ENCODE measurements at places on chromosomes 2 and 18.

GRCh38 chr2:215851696-215852095 lies 161.7 kb downstream of the MREG start:
- no peak for DNase-seq

DNA sequence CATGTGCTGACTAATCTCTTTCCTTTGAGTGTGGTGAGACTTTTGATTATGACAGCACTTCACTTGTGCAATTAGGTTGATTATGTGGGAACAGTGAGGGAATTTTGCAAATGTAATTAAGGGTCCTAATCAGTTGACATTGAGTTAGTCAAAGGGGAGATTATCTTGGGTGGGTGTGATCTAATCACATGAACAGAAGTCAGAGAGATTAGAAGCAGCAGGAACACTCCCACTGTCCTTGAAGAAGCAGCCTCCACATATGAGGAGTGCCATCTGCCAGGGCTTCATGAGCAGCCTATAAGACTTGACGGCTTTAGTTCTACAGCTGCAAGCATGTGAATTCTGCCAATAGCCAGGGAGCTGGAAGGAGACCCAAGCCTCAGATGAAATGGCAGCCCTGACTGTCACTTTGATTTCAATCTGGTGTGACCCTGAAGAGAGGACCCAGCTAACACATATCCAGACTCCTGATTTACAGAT lies 89.4 kb upstream of the APCDD1 start:
- no peak for DNase-seq

DNA sequence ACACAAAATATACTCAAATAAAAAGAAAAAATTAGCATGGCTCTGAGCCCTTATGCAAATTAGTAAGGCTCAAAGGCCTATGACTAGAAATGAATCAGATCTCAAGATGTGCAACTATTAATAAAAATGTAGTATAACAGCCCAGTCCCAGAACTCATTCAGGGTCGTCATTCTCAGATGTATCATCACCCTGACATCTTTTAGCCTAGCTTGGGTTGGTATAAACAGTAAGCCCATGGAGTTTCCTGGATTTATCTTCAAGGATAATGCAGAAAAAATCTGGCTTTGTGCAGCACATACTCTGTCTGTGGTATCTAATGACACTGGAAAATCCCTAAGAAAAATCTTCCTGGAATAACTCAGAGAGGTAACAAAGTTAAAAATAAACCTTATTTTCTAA lies 239.3 kb downstream of the ZNF385B start:
- DNase-seq, result no peak

GRCh38 chr2:62382757-62383156 lies 123.2 kb downstream of the TMEM17 start:
- DNase-seq, result no peak

- DNase-seq, result no peak
Observed at GRCh38 chr2:190819840-190820301, 60.8 kb upstream of the GLS start.

- DNase-seq, result no peak
Observed at GRCh38 chr2:176419591-176420071, 150.4 kb downstream of the MTX2 start.

Measured in HEK293T (cell line).